Stimulated activated memory B cell treated with anti-CD40 and anti-IgM and Interleukin-4, amounts not matched to agents 10 μg/mL and 1 μg/mL and 100 μg/mL, for 72 hours (primary cell): ENCODE measurements at places on chromosomes 12 and 14.

GRCh38 chr12:84825149-84825548 is 87.5 kb downstream of the SLC6A15 start:
- no peaks in the 10 kb centered on the region for H3K36me3 ChIP-seq
- no peaks in the 10 kb centered on the region for H3K4me1 ChIP-seq

DNA sequence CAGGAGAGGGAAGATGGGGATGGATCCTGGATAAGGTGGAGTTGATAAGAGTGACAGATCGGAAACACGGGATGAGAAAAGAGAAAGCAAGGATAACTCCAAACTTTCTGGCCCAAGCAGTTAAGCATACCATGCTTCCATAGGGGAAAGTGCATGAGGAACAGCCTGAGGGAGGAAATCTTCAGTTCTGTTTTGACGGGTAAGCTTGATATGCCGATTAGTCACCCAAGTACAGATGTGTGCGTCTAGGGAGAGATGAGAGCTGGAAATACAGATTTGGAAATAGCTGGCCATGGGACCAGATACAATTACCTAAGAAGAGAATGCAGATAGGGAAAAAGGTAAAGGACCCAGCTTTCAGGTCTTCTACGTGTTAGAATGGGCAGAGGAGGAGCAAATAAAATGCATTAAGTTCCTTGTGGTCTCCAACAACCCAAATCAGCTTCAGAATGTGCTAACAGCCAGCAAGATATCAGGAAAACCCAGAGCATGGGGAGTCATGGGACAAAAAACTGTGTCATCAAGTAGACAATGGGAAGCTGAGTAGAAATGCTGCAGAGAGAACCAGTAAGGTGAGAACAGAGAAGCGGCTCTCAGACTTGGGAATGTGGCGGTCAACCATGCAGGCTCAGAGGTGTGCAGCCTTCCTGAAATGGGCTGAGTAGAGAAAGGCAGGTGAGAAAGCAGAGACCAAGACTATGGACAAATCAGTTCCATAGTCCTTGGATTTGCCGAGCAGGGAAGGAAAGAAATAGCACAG is 56.3 kb downstream of the PPP1R36 start:
- H3K4me3 ChIP-seq: no peak overlapping the region
- no peak overlapping the region for H3K27ac ChIP-seq
- H3K27me3 ChIP-seq: peaks cover 32% of the 10 kb centered on the region
- H3K36me3 ChIP-seq: no peaks in the 10 kb centered on the region
- H3K4me1 ChIP-seq: no peaks in the 10 kb centered on the region

DNA sequence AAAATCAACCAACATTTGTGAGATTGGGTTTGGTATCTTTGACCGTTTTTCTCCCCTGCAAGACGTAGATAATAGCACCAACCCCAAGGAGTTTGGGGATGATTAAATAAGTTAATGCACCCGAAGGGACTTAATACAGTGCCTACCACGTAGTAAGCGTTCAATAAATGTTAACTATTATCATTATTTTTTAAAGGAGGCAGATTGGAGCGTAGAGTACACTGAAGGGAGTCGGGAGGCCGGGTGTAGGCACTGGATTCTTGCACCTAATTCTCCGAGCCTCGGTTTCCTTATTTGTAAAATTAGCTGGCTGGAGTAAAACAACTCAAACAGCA is 367 bp upstream of the FRS2 start:
- ATAC-seq: no peak
- H3K36me3 ChIP-seq: peaks cover 10% of the 10 kb centered on the region
- H3K27me3 ChIP-seq: no peaks in the 10 kb centered on the region
- H3K4me3 ChIP-seq: peak overlapping the region; percentile 100

DNA sequence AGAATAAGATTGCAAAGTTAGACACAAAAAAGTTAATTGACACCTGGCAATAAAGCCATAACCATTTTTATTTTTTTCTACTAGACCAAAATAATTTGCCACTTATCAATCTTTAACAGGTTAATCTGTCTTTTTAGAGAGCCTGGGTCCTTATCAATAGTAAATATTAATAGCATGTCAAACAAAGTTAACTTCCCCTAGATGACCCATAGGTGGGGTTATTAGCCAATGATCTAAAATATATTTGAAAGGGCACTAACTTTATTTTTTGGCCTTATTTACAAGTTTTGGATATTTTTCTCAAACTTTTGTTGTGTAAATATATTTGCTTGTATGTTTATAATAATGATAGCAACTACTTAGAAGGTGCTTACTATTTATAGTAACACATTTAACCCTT is 3.9 kb downstream of the ANKRD33 start:
- no peaks in the 10 kb centered on the region for H3K36me3 ChIP-seq
- H3K4me3 ChIP-seq: no peak overlapping the region
- H3K27ac ChIP-seq: no peak overlapping the region
- H3K4me1 ChIP-seq: no peaks in the 10 kb centered on the region

DNA sequence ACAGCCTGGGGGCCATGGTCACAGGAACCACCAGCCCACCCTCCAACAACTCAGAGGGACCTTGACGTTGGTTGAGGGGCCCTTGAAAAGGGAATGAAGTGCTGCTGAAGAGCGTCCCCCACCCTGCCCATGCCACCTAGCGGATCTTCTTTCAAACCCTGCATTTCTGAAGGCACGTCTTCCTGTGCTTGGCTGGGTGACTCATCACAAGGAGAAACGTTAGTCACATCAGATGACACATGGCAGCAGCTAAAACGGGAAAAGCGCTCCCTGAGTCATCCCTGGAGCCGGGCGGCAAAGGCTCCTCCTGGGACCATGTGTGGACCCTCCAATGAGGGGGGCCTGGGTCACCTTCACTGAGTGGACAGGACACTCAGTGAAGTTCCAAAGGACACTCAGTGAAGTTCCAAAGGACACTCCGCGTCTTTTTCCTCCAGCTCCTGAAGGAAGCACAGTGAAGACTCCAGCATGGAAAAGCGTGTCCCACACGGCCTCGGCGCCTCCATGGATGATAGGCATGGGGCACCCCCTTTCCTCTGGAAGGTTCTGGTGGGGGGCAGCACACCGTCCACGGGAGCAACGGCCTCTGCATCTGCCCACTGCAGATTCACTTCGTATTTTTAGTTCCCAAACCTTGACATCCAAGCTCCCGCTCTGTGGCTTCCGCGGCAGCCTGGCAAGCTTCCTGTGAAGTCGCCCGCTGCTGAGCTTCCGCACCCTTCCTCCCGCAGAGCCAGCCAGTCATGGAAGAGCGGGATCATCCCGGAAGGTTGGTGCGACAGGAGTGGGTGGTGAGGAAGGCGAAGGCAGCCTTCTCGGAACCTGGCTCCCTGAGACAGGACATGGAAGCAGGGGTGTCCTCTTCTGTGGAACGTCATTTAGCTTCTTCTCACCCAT is 383.4 kb downstream of the VRK1 start:
- H3K27me3 ChIP-seq: no peaks in the 10 kb centered on the region
- no peaks in the 10 kb centered on the region for H3K36me3 ChIP-seq
- peaks cover 23% of the 10 kb centered on the region for H3K4me1 ChIP-seq
- H3K27ac ChIP-seq: no peak overlapping the region
- no peak overlapping the region for H3K4me3 ChIP-seq

GRCh38 chr12:3127832-3128231 is 50.7 kb downstream of the TSPAN9 start:
- no peak overlapping the region for H3K27ac ChIP-seq
- peaks cover 58% of the 10 kb centered on the region for H3K27me3 ChIP-seq
- peaks cover 15% of the 10 kb centered on the region for H3K4me1 ChIP-seq
- no peak for ATAC-seq
- no peaks in the 10 kb centered on the region for H3K36me3 ChIP-seq

GRCh38 chr14:105536691-105537579 is 10.6 kb downstream of the TMEM121 start:
- ATAC-seq: no peak
- H3K27ac ChIP-seq: no peak overlapping the region
- no peak overlapping the region for H3K4me3 ChIP-seq
- peaks cover 5% of the 10 kb centered on the region for H3K36me3 ChIP-seq

DNA sequence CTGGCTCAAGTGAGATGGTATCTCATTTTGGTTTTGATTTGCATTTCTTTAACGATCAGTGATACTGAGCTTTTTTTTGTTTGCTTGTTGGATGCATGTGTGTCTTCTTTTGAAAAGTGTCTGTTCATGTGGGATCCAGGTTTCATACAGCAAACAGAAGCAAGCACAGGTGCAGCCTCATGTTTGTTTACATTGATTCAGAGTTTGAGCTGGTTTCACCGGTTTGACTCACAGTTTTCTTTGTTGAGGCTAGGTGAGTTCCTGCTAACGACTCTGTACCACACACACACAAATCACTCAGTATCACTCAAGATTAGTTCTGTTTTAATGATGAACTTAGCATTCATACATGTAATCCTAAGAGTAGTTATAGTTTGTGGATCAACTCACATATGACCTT is 3.7 kb downstream of the OR10G2 start:
- ATAC-seq: no peak
- no peaks in the 10 kb centered on the region for H3K4me1 ChIP-seq
- no peak overlapping the region for H3K27ac ChIP-seq
- H3K27me3 ChIP-seq: peaks cover 29% of the 10 kb centered on the region
- H3K36me3 ChIP-seq: no peaks in the 10 kb centered on the region
- H3K4me3 ChIP-seq: no peak overlapping the region

DNA sequence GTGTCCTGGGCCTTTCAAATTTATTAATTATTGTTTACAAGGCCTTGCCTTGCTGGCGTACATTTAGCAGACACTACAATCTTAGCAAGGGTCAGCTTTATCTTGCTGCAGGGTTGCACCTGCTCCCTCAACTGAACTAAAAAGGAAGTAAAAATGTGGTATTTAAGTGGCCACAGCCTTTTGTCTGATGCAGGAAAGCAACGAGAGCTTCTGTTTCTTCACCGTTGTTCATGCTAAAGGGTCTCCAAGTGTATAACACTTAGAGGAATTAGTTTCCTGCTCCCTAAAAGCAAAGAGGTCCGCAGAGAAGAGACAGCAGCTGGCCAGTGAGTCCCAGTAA is 62.8 kb upstream of the EGLN3 start:
- no peak overlapping the region for H3K4me3 ChIP-seq
- no peak overlapping the region for H3K27ac ChIP-seq
- no peaks in the 10 kb centered on the region for H3K27me3 ChIP-seq
- ATAC-seq: no peak
